ENCODE measurements at places on chromosomes 3 and 15.

- DNase-seq: no peak
These were observed 8.6 kb downstream of the GABRR3 start for GRCh38 chr3:98026425-98027084.

DNA sequence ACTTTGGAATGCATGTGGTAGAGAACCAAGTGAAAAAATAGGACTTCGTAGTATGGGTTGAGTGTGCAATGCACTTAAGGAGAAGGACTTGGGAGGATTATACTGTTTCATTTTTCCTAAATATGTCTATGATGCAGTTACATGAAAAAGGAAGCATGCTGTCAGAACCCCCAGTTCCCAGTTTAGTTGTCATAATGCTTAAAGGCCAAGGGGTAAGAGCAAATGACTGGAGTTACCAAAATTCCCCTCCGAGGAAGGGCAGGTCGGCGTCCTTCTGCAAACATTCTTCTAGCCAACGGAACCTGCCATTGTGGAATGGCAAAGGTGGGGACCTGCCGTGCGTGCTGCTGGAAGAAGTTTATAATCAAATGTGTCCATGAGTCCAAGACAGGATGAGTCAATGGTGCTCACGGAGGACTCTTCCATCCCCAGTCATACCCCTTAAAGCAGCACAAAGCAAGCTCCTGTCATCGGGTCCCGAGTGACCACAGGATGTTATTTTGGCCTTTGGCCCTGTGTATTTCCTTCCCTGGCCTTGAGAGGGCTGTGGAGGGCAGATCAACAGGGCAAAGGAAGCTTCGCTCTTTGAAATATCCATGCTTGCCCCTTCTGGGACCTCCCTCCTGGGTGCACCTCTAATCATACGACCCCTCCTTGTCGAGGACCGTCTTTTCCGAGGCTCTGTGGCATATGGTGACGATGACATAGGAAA, 93.2 kb downstream of the SLCO3A1 start:
- DNase-seq: no peak

DNA sequence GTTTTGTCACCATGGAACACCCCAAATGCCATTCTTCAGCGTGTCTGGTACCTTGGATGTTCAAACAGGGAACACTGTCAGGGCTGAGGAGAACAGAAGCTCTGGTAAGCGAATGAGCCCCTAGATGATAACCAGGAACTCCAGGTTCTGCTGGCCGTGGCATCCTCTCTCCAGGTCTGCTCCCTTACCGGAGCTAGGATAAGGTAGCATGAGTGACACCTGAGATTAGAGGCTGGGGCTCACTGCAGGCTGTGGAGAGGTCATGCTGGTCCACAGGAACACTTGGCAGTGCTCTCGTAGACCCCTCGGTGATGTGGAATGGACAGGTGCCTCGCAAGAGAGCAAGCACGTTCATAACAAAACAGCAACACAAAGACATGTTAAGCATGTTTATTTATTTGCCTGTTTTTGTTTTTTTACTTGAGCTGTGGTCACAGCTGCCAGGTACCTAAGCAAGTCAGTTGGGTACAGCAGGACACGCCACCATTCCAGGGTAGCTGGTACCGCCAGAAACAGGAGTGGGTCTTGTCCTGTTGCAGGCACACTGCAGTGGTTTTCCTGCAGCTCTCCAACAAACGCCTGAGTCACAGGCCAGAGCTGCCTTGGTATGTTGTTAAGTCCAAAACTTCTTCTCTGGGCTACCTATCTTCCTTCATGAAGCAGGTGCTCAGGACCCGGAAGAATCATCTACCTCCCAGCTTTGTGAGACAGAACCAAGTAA, 4.6 kb downstream of the RBM15B start:
- no peak for DNase-seq

- DNase-seq: no peak
These were observed 228.7 kb upstream of the RASGRP1 start for GRCh38 chr15:38793206-38793810.

DNA sequence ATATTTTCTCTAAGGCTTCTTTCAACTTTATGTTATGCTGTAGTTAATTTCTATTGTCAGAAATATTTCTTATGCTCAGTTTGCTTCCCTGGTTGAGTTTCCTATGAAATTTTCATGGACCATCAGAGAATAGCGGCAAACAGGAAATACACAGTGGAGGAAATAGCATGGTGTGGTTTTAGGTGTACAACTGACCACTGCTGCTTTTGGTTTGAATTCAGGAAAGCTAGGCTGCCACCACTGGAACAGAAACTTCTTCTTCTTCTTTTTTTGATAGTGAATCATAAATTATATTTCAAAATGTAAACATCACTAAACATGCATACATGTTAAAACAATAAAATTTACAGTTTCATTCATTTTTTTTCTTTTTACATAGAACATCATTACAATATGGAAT, 316.6 kb upstream of the TGFBR2 start:
- DNase-seq: no peak

DNA sequence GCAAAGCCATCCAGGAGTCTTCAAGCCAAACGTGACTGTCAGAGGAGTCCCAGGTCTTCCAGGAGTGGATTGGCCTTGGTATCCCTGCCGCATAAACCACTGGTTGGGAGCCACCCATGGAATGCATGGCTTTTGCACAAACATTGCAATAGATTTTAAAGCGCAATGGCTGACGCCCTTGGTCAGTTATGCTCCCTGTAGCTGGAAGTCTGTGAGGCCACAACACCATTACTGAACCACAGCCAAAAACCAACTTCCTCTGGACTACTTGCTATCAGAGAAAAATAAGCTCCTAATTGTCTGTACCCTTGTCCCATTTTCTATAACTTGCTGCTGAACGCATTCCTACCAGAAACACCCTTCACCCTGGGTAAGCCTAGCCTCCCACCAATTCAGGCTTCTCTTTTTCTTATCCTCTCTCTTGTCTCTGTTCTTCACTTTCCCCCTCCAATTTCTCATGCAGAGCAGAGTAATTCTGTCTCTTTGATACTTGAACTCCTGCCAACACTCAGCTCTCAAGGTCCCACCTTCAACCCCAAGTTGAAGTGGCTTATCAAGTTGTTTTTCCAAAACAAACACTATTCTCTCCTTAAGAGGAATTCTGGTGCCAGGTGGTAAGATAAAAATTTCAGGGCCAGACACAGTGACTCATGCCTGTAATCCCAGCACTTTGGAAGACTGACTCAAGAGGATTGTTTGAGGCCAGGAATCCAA, 176.4 kb upstream of the UBE2E1 start:
- no peak for DNase-seq

DNA sequence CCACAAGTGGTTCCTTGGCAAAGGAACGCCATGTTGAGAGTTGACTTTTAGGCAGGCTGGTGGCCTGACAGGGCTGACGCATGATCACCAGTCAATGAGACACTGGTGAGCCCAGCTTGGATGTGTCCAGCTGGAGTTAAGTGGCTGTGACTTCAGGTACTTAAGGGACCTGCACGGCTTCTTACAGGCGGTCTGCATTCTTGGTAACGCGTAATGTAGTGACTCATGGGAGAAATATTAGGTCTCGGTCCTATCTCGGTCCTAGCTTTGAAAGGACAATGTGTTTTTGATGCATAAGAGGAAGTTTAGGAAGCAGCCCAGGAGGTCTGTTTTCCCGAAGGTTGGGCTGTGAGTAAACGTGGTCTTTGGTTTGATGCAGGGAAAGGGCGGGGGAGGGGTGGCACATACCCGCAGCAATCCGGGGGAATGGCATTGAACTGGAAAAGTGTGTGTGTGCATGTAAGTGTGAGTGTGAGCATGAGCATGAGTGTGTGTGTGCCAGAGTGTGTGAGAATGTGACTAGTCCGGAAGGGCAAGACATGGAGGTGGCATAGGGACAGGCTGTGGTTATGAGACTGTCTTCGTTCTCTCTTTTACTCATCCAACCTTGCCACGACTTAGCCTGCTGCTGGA, 55.3 kb downstream of the FAM43A start:
- no peak for DNase-seq

DNA sequence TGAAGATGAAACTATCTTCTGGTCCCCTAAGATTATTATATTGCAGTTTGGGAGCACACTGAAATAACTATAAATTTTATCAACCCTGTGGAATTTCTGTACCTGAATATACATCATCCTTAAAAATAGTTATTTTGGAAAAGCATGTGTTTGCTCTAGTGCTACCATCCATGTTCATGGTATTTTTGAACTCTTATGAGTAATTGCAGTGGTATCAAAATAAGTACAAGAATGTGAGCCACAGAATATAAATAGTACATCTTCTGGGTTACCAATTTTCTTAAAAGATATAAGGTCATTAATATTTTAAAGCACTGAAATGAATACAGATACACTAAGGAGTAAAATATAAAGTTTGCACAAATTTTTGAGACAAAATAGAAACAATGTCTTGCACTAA, 206.5 kb downstream of the CBLB start:
- no peak for DNase-seq

GRCh38 chr3:141334627-141335250, 33.6 kb upstream of the ZBTB38 start:
- DNase-seq: no peak

DNA sequence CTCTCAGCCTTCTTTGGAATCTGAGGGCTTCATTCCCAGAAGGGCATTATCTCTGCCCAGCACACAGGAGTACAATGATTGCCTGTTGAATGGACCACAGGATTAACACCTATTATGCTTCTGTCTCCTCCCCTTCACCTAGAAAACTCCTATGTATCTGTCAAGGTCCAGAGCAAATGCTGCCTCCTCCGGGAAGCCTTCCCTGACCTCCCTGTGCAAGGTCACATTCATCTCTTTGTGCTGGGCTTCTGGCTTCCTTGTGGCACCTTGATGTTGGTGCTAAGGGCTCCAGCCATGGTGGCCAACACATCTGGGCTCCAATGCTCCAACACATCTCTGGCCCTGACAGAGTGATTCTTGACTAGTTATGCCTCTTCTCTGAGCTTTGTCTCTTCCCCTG, 49.9 kb upstream of the ATP2B2 start:
- no peak for DNase-seq

DNA sequence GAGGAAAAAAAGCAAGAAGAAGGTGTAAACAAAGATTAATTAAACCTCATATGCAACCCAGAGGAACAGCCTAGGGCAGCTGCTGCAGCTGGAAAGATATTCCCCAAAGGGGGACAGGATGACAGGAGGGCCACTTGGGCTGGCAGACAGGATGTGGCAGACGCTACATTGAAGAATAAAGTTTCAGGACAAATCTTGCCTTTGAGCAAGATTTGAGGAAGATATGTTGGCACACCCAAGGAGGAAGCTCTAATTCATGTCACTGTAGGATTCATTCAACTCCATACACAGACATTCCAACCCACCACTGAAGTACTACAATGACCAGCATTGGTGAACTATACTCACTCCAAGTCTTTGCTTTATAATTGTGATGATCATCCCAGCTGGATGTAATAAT, 504.0 kb downstream of the SHQ1 start:
- no peak for DNase-seq

DNA sequence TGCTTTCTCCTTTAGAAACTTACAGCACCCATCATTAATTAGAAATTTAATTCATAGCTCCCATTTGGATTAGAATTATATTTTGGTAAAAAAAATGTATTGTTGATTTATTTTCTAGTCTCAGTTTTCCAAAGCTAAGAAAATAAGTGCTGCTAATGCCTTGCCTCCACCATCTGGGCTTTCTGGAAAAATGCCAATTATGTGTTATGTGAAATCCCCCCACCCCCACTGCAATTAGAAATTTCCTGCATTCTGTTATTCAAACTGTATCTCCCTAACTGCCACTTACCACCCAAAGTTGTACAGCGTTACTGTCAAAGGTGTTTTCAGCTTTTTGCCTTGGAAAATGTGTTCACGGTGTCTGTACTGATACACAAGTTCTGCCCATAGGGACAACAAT, 617.2 kb upstream of the UBE2E2 start:
- DNase-seq: no peak

DNA sequence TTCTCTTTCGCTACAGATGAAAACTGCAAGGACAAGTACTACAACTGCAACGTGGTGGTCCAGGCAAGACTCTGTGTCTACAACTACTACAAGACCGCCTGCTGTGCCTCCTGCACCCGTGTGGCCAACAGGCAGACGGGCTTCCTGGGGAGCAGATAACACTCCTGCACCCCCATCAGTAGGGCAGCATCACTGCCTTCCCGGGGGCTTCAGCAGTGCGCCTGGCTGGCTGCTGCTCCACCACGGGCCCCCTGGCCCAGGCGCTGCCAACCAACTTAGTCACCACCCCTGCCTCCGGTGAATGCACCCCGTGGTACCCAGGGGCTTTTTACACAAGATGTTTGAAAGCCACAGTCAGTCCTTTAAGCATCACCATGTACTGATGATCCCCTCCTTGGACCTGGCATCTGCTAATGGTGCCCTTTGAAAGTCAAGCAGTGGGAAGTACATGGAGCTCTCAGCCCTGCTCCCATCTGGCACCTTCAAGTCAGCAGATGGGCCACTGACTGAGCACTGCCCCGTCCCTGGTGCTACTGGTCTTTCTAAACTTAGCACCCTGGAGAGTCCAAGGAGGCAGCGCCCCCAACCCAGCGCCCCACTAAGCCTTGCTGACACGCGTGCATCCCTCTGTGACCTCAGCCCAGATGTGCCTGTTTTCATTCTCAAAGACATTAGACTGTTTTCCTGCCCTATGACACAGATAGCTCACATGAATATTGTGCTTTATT, 33.0 kb upstream of the NR2E3 start:
- no peak for DNase-seq

GRCh38 chr15:39976291-39977274, 42.7 kb downstream of the EIF2AK4 start:
- DNase-seq: no peak

DNA sequence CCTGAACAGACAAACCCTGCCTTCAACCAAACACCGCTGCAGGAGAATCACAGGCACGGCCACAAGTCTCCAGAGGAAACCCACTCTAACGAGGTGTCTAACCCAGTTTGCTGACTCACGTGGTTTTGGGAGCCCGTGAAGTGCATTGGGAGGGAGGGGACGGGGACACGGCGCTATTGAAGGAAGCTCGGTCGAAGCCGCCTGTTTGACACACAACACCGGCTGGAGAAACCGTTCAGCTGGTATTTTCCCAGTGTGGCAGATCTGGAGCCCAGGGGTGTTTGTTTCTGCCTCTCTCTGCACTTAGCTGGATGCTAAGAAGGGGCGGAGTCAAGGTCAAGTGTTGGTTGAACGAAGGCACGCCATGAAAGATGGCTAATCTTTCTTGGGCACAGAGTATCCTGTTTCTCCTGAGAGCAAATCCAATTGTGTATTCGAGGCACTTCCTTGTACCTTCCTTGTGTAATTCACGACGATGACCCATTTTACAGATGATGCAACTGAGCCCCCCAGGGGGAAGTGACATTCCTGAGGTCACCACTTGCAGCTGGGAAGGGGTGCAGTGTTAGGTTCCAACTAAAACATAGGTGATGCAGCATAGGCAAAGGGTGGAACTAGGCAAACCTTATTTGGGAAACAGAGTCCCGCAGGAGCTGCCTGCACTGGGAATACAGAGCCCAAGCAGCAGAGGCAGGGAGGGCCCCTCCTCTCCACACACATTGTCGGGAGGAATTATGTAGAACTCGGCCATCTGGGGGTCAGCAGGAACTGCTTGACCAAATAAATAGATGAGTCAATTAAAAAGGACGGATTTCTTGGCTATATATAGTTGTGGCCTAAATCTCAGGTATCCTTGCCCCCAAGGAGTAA, 22.5 kb downstream of the SLC6A6 start:
- no peak for DNase-seq

- no peak for DNase-seq
These were observed 16.1 kb downstream of the ZNF80 start for GRCh38 chr3:114221165-114221880.

GRCh38 chr15:76575274-76575673, 238.7 kb downstream of the ISL2 start:
- DNase-seq: no peak
